Activated CD4-positive, alpha-beta T cell treated with anti-CD3 and anti-CD28 coated beads for 1 hour (primary cell): ENCODE measurements at places on chromosomes 12 and 14.

DNA sequence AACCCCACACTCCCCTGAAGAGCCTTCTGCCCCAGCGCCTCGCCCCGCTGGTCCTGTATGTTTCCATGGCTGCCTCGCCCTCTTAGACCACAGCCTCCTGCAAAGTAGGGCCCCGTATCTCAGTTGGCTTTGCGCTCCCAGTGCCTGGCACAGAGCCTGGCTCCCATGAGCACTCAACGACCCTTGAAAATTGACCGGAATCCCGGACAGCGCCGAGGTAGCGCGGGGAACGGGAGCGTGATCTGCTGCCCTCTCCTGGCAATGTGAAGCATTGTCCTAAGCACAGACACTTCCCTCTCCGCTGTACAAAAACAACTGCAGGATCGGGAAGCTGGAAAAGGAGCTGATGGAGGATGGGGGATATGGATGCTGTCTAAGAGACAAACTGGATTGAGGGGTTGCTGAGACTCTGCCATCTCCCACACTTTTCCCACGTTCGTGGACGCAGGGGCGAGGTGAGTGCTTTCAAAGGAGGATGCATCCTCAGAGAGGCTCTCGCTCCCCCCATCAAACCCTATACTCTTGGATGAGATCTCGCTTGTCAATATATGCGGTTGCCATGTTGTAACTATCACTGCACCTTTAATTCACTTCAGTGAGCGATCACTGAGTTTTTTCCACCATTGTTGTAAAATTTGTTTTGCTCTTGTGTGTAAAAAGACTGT, 10.7 kb upstream of the FKBP4 start:
- peak; percentile 25 for DNase-seq

DNA sequence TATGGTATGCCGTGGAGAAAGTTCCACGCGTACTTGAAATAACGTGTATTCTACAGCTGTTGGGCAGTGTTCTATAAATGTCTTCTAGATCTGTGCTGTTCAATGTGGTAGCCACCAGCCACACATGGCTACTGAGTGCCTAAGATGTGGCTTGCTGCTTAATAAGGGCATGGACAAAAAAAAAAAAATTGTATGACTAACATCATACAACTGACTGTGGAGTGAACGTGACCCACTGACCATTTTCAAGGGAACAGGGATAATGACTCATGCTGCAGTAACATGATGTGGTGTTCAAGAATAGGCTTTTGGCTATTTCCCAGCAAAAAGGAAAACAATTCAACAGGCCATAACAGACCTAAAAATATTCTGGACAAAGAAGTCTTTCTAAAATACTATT, 13.0 kb downstream of the ATG14 start:
- DNase-seq, result no peak

- DNase-seq, result no peak
Measured at GRCh38 chr14:67817750-67818438, 1.5 kb upstream of the ZFYVE26 start.

- no peak for DNase-seq
Measured at GRCh38 chr12:124240493-124240892, 54.4 kb upstream of the RFLNA start.

GRCh38 chr14:98953551-98954348, 318.2 kb downstream of the BCL11B start:
- no peak for DNase-seq

- no peak for DNase-seq
Measured at GRCh38 chr12:65699251-65699650, 125.0 kb upstream of the HMGA2 start.

- DNase-seq, result no peak
Measured at GRCh38 chr14:91012045-91012444, 48.4 kb downstream of the RPS6KA5 start.

GRCh38 chr12:96400631-96401075, 414 bp upstream of the CDK17 start:
- no peak for DNase-seq

- DNase-seq, result no peak
Measured at GRCh38 chr12:51200806-51201205, 17.1 kb downstream of the POU6F1 start.

DNA sequence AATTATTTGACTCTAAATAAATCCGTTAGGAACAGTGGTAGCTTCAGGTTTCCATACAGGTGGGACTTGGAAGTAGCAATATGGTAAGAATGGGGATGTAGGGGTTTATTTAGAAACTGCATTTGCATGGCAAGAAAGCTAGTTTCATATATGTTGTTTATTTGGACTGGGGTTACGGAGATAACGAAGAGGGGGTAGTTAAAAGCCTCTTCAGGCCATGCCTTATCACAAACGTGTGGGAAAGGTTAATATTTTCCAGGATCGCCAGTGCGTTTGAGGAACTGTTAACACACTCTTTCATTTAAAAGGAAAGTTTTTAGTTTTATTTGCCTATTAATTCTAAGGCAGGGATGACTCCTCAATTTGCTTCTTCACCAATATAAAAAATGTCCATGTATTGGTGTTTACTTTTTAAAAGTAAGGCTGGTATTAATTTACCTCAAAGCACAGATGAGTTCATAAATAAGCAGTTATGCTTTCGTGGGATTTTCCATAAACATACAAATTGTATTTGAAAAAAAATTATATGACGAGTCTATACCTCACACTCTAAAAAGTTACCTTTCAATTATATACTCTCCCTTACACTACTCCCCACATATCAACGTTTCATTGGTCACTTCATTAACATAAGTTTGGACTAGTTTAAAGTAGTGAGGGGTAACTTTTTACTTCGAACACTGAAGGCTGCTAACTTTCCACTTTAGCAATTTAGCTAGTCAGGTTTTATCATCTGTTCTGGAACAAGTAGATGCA, 814 bp downstream of the RAB2B start:
- DNase-seq, result no peak

GRCh38 chr12:52121824-52122539, 42.5 kb downstream of the SMIM41 start:
- peak; percentile 36 for DNase-seq

- DNase-seq, result no peak
Measured at GRCh38 chr14:69090187-69090789, 62.6 kb downstream of the DCAF5 start.

GRCh38 chr14:41916313-41916712, 309.6 kb downstream of the LRFN5 start:
- no peak for DNase-seq

DNA sequence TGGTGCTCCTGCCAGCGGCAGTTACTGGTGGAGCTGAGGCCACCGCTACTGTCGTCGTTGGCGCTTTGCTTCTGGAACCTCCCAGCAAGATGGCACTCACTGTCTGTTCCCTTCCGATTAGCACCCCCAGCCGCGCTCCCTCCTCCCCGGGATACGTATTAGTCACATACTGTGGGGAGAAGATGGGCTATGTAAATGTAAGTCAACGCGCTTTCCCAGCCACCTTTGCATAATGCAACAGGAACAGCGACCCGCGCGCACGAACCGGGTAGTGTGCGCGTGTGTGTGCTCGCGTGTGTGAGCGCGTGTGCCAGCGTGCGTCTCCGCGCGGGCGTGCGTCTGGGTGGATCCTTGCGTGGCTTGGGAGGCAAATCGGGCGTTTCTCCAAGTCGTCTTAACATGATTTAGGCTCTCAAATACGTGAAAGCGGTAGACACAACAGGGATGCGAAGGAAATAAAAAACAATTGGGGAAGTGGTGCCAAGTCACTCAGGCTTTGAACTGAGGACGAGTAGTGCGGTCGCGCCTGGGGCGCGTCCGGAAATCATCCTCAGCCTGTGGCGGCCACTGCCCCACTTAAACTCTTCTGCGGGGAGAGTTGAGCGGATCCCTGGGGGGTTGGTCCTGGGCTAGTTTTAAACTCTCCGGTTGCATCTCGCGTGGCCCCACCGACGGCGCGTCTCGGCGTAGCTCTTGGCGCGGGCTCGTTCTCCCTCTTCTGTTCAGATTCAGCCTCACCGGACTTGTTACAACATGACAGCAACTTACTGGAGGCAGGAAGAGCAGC, 1.8 kb downstream of the FLRT2 start:
- DNase-seq, result no peak

GRCh38 chr12:114168061-114168460, 201.9 kb upstream of the RBM19 start:
- DNase-seq, result no peak

DNA sequence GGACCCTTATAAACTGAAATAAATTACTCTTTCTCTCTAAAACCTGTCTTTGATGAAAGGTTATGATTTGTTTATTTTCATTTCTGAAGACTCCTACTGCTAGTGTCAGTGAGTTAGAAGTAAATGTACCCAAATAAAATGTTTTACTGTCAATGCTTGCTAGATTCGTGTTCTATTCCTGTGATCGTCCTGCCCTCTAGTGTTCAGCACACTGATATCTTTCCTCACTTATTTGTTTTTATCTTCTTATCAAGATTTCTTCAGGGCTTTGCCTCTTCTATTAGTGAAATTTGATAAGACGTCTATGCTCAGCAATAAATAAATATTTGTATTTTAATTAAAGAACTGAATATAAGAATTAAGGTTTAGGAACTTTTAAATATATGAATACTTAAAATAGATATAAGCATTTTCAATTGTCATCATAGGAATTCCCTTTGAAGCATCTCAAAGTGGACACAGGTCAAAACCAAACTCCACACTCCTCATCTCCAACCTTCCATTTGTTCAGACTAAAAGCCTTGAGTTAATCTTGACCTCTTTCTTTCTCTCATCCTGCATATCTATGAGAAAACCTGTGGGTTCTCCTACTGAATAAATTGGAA, 75.8 kb downstream of the C12orf50 start:
- DNase-seq, result no peak

- DNase-seq, result no peak
Measured at GRCh38 chr12:124143726-124144125, 151.2 kb upstream of the RFLNA start.

DNA sequence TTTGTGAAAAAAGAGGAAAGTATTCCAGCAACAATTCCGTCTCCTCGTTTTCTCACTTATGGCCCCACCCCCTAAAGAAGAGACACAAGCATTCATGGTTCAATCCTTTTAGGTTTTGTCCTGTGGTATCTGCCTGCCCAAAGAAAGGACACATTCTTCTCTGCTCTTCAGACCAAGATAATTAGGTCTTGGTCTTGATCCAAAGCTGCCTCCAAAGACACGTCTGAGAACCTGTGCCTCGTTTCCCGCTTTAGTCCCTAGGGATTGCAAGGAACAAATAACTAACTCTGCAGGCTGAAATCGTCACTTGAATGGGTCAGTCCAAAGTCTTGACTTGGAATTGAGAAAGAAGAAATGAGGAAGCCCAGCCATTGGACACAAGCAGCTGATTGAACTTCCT, 202.7 kb upstream of the FAR2 start:
- DNase-seq, result no peak

- no peak for DNase-seq
Measured at GRCh38 chr12:88227263-88227662, 85.2 kb downstream of the TMTC3 start.

- no peak for DNase-seq
Measured at GRCh38 chr14:99777951-99778350, 15.3 kb upstream of the EML1 start.

GRCh38 chr14:73254247-73255004, 17.1 kb downstream of the PAPLN start:
- DNase-seq, result no peak
